ENCODE measurements at places on chromosomes 1 and 21.

DNA sequence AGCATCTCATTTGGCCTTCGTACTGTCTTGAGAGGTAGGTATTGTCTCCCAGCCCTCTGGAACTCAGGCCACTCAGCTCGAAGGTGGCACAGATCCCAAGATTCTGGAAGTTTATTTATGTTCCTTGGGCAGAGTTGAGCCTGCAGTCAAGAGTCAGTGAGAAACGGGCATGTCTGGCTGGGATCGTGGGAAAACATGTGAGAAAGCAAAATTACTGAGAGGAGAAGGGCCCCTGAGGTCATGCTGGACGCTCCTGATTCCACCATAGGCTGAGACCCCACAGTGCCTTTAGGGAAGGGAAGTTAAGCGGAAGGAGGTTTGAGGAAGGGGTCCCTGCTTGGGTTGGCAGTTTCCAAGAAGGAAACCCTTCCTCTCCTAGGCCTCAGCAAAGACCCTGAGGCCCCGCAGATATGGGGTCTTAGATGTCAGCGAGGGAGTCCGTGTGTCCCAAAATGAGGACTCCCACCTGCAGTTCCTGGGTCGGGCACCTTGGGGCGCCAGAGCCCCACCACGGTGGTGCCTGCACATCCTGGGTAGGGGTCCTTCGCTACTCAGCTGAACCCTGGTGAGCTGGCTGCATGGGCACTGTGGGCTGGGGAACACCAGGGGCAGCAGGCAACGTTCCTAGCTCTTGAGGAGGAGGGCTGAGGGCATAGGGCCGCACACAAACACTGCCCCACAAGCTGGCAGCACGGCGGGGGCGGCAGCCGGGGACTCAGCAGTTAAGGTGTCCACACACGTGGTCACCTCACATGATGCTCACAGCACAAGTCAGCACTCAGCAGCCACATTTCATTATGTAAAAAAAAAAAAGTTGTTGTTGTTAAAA lies 12.3 kb upstream of the SEMA4A start:
- DNase-seq = no peak

DNA sequence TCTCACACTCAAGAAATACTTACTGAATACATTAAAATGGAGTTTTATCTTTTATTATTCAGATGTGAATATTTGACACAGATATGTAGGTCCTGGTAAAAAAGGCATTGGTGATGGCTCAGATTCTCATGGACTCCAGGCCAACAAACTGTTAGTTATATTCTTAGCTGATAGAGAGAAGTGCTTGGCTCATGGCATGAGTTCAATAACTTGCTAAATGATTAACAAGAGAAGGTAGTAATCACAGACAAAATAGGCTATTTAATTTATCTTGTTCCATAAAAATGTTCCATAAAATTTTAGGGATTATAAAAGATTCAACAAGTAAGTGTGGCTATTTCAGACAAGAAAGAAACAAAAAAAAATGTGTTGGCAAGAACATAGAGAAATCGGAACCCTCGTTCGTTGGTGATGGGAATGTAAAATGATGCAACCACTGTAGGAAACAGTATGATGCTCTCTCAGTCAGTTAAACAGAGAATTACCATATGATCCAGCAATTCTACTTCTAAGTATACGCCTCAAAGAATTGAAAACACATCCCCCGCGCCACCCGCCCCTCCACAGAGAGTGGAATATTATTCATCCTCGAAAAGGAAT lies 737.8 kb upstream of the ADAMTS5 start:
- no peak for DNase-seq

- DNase-seq = no peak
These were observed 4.8 kb downstream of the NTNG1 start for GRCh38 chr1:107145637-107146036.

- DNase-seq = no peak
These were observed 63.8 kb upstream of the ETS2 start for GRCh38 chr21:38741950-38742256.

DNA sequence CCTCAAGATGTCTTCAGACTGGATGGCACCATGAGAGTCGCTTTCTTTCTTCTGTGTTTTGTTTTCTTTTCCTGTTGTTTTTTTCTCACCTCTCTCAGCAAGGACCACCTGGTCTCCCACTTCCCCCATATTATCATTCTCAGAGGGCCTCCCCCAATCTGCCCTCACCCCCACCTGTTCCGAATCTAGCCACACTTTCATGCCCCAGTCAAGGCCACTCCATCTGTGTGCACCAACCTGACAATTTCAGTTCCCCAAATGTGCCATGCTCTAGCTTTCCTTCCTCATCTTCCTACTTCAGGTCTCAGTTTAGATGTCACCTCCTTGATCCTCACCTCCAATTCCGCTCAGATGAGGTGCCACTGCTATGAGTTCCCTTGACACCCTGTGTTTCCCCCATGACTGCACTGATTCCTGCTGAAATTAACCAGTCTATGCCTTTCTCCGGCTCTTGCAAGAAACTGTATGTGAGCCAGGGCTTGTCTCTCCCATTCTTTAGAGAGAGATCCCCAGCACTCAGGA lies 146.2 kb downstream of the PLPP3 start:
- DNase-seq = no peak

GRCh38 chr1:104746994-104747393 lies 997.3 kb downstream of the AMY1C start:
- no peak for DNase-seq

GRCh38 chr1:96792220-96792619 lies 70.6 kb downstream of the PTBP2 start:
- DNase-seq = no peak

GRCh38 chr21:42252778-42253340 lies 33.9 kb downstream of the ABCG1 start:
- DNase-seq = no peak

GRCh38 chr21:45105906-45106485 lies 31.6 kb downstream of the ADARB1 start:
- no peak for DNase-seq

DNA sequence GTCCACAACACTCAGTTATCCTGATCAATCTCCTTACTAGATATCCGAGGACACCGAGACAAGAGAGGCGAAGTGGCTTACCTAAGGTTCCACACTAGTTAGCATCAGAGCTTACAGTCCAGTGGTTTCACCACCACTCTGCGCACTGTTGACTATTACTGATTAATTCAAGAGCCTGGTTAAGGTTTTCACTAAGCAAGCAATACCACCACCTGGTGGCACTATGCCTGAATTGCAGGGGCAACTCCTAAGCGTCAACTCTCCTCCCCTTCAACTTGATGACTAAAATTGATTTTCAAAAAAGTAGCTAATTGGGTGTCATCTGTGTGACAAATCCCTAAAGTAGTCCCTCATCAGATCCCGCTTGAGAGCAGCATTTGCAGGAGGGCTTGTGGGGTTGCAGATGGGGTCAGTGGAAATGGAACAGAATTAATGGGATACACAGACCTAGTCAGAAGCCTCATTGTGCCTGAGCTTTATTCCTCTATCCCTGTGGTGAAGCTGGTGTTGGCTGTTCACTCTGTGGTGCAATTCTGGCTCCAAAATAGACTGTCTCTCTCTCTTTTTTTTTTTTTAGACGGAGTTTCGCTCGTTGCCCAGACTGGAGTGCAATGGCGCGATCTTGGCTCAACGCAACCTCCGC lies 9.1 kb downstream of the TTC22 start:
- no peak for DNase-seq

- DNase-seq = peak; percentile 90
These were observed 6.2 kb upstream of the ZNF281 start for GRCh38 chr1:200415789-200416593.

DNA sequence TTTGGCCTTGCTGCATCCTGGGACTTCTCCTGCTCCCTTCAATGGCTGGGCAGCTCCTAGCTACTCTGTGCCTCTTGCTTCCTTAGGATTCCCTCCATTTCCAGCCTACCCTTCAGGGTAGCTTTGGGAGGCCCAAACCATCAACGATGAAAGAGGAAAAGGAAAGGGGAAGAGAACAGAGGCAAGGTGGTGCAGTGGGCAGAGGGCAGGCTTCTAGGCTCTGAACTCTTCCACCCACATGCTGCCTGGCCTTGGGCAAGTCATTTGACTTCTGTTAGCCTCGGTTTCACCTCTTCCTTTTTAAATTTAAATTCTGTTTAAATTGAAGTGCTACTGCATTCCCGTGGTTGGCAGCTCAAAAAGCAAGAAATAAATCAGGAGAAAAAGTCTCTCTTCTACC lies 5.7 kb upstream of the PPM1J start:
- DNase-seq = no peak

DNA sequence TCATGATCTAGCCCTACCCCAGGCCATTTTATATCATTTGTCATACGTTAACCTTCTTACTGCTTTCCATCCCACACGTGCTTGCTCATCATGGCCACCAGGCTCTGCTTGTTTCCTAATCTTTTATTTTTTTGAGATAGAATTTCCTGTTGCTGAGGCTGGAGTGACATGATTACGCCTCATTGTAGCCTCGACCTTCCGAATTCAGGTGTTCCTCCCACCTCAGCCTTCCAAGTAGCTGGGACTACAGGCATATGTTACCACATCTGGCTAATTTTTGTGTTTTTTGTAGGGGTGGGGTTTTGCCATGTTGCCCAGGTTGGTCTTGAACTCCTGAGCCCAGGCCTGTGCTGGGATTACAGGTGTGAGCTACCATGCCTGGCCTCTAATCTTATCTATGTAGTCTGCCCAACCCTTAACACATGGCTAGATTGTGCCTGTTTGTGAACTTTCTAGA lies 3.3 kb downstream of the UAP1 start:
- no peak for DNase-seq

DNA sequence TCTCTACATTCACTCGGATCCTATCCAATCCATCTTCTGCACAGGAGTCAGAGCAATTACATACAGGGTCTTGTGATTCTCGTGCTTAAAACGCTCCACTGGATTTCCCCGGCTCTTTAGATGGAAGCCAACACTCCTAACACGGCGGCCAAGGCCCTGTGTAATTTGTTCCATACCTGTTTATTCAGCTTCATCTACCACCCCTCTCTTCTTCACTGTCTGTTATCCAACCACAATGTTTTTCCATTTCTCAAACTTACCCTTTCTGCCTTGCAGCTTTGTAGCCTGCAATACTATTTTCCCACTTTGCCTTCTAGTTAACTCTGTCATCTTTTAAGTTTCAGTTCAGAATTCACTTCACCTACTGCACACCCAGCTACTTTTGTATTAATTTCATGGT lies 249.6 kb upstream of the USP25 start:
- no peak for DNase-seq

DNA sequence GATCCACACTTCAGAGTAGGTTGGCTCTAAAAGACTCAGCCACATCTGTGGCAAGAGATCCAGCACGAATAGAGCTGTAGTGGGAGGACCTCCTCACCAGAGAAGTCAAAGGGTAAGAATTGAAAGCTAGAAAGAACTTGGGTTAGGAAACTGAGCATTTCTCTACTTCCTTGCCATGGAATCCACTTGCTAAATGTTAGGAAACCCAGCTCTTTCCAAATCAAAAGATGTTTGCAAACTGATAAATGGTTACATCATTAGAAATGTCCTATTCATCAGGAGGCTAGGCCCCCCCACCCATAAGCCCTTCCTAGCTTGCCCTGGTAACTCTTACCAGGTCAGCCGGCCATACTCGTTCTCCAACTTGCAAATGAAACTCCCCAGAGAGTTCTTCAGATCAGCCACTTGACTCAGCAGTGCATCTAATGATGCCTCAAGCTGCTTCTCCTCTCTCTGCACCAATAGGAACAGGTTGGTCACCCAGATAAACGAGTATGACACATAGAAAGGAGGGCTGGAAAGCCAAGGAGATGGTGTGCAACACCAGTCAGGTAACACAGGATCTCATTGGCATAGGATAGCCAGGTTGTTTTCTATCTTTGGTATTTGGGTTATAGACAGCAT lies 1.5 kb downstream of the MED8 start:
- no peak for DNase-seq

DNA sequence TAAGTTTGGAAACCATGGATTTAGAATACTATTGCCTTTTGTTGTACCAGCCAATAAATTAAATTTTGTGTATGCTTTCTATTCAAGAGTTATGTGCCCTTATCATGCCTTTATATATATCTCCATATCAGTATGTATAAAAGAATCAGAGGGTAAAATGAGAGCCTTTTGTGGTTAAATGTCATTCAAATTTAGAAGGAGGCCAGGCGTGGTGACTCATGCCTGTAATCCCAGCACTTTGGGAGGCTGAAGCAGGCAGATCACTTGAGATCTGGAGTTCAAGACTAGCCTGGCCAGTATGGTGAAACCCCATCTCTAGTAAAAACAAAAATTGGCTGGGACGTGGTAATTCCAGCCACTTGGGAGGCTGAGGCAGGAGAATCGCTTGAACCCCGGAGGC lies 88.9 kb downstream of the XPR1 start:
- no peak for DNase-seq

GRCh38 chr21:35035581-35035980 lies 13.5 kb downstream of the RUNX1 start:
- no peak for DNase-seq

DNA sequence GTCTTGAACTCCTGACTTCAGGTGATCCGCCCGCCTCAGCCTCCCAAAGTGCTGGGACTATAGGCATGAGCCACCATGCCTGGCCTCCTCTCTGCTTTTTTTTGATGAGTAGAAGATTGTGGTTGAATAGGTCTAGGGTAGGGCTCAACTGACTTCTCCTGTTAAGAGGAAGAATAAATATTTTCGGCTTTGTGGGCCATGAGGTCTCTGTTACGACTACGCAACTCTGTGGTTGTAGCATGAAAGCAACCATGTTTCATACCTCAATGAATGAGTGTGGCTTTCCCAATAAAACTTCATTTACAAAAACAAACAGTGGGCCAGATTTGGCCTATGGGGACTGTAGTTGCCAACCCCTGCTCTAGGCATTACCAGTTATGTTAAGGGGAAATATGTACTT lies 67.8 kb downstream of the NID1 start:
- no peak for DNase-seq

DNA sequence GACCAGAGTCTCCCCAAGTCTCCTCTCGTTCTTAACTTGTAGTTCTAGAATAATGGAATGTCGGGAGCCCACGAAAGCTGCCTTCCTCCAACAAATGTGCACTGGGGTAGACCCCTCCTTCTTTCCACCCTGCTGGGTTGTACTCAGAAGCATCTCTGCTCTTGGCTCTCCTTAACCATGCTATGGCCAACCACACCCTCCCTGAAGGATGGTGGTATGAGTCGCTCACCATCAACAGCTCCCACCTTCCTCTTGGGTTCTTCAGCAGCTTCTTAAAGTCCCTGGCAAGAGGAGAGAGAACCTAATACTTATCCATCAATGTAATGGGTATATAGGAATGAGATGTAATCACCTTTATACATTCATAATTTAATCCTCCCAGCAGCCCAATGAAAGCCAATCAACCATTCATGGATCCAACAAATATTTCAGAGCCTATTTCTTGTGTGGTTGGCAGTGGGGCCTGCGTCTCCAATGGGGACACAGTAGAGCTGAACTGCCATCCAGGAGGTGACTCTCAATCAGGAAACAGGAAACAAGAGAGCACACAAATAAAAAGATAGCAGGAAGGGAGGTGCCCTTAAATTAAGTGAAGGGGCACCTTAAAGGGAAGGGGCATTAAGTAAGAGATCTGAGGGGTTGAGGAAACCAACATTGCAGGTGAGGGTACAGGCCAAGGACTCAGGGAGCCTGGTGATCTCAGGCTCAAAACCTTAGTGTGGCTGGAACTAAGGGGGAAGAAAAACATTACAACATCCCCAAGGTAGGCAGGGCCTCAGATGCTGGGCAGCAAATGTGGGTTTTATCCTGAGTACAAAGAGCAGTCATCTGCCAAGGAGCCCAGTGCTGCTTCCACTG lies 64.4 kb upstream of the ETS2 start:
- DNase-seq = no peak
